Stimulated activated CD4-positive, alpha-beta T cell treated with anti-CD3 and anti-CD28 coated beads, Interleukin-2, amount 100 ng/mL, for 24 hours (primary cell): ENCODE measurements at places on chromosomes 13 and 19.

GRCh38 chr13:112346899-112347229 lies 29.3 kb upstream of the SPACA7 start:
- DNase-seq = no peak

GRCh38 chr13:107864543-107865317 lies 350.6 kb downstream of the LIG4 start:
- DNase-seq = peak; percentile 2

DNA sequence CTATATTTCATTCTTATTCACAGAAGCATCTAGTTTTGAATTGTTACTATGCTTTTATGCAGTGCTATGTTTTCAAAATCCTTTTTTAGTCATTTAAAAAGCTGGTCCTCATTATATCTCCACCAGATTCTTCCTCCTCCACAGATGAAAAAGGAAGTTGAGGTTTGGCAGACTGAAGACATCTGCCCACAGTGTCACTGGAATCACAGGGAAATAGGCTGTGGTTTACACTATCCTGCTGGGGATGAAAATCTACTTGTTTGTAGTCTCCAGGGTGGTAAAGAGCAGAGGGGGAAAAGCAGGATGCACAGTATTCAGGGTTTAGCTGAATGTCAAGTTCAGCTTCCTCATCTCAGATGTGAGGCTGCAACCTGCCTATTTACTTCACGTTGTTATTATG lies 351.2 kb downstream of the DNAJC15 start:
- no peak for DNase-seq

DNA sequence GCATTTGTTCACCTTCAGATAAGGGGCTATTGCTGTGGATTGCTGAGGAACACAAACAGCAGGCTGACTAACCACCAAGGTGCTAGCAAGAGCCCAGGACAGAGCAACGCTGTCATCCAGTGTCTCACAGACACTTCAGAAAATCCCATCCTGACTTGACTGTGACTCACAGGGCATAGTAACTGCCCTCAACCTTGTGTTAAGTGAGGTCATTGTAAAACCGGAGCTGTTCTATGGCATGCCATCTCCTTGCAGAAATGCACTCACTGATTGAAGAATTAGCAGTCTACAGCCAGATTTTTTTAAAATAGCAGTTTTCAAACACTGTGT lies 51.1 kb downstream of the TNFRSF19 start:
- no peak for DNase-seq

DNA sequence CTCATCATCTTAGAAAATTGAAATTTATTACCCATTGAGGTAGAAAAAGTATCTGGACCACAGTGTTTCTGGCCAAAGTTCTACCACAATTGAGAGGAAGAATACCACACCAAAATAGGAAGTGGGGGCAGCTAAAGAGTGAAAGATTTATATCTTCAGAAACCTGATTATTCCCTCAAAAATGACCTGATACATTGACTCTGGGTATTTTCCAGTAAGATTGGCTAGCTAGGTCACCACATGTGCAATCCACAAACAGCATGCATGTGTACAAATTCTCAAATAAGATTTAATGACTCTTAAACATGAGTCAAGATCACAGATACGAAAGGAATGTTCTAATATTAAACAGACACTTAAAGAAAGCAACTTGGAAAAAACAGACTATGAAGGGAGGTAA lies 1516.2 kb upstream of the PCDH20 start:
- no peak for DNase-seq

GRCh38 chr13:101945435-101945834 lies 456.4 kb downstream of the FGF14 start:
- DNase-seq = no peak
